ENCODE measurements at places on chromosomes 6 and 20.

- DNase-seq, result no peak
Measured at GRCh38 chr20:24583169-24583792, 113.9 kb downstream of the SYNDIG1 start.

DNA sequence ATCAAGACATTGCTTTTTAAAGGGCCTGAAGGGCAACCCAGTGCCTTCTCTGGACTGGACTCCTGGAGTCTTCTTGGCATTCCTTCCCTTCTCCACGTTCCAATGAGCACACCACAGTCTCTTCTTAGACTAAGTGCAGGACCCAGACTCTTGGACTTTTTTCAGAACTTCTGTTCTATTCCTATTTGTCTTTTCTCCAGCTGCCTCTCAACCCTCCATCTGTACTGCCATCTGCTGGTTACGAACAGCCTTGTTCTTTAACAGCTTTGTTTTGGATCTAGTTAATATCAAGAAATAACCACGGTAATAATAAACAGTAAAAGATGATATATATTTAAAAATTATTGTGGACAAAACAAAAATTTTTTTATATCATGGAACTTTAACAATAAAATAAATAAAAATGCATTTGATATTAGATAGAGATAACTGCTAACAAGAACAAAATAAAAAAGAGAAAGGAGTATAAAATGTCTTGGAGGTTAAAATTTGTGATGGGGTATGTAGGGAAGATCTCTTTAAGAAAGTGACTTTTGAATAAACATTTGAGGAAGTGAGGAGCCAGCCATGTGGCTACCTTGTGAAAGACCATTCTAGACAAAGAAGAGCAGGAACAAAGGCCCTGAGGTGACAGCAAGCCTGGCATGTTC is 105.1 kb upstream of the HCRTR2 start:
- DNase-seq, result peak; percentile 41

DNA sequence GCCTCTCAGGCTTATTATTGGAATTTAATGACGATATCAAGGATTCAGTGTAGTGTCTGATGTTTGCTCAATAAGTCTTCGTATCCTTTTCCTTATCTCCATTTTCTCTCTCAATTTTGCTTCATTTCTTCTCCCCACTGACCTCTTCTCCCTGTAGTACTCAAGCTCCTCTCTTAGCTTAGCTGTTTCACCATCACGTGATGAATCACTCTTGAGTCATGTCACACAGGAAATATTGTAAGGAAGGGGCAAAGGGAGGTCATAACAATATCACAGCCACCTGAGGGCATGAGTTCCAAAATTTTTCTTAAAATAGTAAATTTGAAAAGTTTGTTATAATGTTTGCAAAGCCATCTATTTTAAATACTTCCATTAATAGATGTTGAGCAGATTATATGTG is 392.2 kb upstream of the MARCKS start:
- no peak for DNase-seq

DNA sequence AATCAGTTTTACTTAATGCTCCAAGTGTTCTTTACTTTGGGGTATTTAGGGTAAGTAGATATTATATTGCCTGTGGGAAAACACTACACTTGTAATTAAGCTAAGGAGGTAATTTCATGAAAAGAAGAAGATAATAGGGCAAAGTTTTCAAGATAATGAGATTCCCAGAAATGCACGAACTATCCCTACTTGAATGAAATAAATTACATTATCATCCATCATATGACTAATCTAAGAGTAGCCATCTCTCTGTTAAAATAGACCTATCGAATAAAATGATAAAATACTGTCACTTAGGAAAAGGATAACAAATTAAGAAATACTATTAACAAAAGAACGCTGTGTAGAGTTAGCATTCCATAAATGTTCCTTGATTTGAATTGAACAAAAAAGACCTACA is 135.1 kb upstream of the HDAC2 start:
- DNase-seq, result no peak

DNA sequence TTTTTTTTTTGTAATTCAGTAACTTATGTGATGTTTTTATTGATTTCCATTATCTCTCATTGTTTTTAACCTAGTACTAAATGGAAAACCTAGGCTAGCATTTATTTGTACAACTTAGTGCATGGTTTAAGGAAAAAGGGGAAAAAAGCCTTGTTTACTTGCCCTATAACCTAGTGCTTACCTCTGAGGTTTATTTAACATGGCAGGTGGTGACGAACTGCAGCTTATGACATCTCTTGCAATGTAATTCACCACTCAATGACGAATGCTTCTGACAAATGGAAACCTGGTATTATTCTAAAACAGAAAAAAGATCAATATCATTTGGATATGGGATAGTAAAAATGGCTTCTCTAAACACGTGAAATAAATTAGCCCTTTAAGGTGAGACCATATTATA is 618.6 kb upstream of the FLRT3 start:
- no peak for DNase-seq

GRCh38 chr6:88263591-88263990 is 97.4 kb upstream of the CNR1 start:
- DNase-seq, result no peak

- DNase-seq, result no peak
Measured at GRCh38 chr6:138593909-138594757, 94.8 kb upstream of the NHSL1 start.

DNA sequence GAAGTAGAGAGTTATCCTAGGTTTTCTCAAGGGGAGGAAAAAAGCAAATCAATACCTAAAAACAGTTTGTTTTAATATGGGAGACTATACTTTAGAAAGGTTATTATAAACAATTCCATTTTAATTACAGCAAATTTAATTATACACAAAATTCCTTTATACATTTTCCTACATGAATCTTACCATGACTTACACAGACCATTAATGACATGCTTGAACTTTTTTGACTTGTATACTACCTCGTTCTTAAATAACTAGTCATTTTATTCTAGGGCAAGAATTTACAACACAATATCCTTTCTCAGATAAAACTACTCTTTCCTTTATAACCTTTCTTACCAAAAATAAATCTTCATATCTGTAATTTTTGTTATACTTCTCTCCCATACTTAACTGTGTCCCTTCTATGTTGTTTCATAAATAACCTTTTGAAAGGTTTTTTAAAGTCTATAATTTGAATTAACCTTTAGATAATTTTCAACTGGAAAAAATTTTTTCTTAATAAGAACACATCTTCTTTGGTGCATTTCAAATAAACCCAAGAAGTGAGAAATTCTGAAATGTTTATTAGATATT is 729.4 kb downstream of the TENT5A start:
- no peak for DNase-seq

DNA sequence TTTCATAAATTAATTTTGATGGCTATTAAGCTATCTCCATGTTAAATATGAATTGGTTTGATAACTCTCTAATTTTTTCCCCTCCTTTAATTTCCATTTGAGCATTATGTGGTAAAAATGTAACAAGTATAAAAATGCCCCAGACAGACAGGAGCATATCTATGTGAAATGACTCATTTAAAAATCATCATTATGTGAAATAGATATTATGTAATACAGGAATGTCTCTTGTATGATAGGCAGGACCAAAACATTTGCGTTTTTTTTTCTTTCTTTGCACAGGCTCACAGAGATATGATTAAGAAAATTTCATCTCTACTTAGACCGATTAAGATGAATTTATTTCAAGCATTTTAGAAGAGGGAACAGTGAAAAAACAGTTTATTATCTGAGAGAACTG is 95.8 kb downstream of the AKAP7 start:
- DNase-seq, result no peak

- no peak for DNase-seq
Measured at GRCh38 chr20:23024701-23025100, 10.4 kb upstream of the SSTR4 start.

GRCh38 chr20:32252189-32252588 is 25.3 kb upstream of the KIF3B start:
- no peak for DNase-seq

- no peak for DNase-seq
Measured at GRCh38 chr6:137811916-137812553, 55.0 kb upstream of the TNFAIP3 start.

GRCh38 chr20:2221921-2222320 is 73.9 kb upstream of the TGM3 start:
- DNase-seq, result no peak

DNA sequence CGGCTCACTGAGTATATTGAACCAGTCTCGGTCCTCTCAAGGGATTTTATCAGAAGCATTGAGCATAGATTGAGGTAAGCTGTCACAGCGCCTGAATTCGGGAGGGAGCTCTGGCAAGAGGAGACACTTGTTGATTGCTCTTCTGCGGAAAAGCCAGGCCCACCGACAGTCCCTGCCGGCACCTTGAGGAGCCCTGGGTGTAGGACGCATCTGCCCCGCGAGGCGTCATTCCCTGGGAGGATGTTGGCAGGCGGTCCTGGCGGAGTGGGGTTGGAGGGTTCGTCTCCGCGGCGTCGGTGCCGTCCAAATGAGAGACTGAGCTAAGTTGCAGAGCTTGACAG is 843 bp downstream of the FBXO9 start:
- no peak for DNase-seq

All from MM.1S (cell line).